SK-N-SH treated with all-trans-retinoic acid at 6 μM for 48 hours (cell line): ENCODE measurements at places on chromosomes 13 and 19.
A peak's percentile ranks its signal among the peaks of the same experiment; 100 is the strongest.

DNA sequence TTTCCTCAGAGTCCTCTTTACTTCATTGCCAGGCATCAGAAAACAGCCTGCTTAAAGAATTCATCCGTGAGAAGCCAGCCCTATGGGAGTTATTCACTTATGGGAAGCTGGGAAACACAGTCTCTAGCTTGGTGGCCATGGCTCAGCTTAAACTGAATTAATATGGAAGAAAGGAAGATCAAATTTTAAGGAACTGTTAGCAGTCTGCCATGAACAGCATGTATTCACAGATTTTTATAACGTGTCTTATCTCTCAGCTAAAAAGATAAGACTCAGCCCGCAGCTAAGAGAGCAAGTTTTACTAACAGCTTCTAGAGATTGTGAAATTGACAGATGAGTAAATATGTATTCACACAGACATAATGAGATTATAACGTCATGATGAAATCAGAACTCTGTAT, 253.7 kb upstream of the RXFP2 start:
- ATAC-seq = no peak

DNA sequence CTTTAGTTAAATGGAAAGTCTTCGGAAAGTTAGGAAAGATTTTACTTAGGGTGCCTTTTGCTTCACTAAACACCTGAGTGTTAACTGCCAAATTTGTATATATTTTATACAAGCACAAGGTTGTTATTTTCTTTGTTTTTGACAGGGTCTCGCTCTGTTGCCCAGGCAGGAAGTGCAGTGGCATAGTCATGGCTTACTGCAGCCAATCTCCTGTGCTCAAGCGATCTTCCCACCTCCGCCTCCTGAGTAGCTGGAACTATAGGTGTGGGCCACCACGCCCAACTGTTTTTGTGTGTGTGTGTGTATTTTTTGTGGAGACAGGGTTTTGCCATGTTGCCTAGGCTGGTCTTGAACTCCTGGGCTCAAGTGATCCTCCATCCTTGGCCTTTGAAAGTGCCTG, 16.2 kb downstream of the KCTD4 start:
- ATAC-seq = no peak

- no peak for ATAC-seq
Observed at GRCh38 chr19:1130771-1131717, 27.2 kb downstream of the GPX4 start.

- ATAC-seq = peak; percentile 36
Observed at GRCh38 chr13:28401303-28402056, 93.4 kb downstream of the FLT1 start.

GRCh38 chr13:31538067-31539042, 201.0 kb upstream of the RXFP2 start:
- ATAC-seq = peak; percentile 89

GRCh38 chr13:70644052-70644451, 535.8 kb upstream of the KLHL1 start:
- no peak for ATAC-seq

DNA sequence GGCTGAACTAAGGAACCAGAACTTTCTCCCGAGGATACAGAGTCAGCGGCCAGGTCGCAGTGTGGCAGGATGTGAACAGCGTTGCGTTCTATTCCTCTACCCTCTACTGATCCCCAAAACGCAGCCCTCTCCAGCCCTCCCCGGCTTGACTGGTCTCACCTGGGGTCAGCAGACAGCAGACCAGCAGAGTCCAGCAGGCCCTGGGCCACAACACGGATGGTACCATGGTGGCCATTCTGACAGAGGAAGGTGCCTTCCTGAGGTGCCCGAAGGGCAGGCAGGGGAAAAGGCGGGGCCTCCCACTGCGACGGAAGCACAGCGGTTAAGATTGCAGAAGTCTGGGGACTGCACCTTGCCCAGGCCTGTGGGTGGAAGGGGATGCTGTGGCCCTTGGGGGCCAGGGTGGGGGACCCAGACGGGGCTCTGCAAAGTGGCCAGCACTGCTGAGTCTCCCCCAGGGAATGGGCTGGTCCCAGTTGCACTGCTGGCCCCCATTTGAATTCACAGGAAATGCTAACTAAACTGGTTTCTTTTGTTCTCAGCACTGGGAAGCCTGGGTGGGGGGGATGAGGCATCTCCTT, at the start of gene ICAM3:
Gene ICAM3 (minus strand): TSS at position 245 of the 581 bp plus-strand sequence. CDS start 10 bp downstream, at position 235.
- ATAC-seq = no peak

GRCh38 chr13:48731957-48732569, 78.3 kb downstream of the CYSLTR2 start:
- ATAC-seq = peak; percentile 91

- peak; percentile 52 for ATAC-seq
Observed at GRCh38 chr13:29436291-29436690, 159.2 kb downstream of the SLC7A1 start.

DNA sequence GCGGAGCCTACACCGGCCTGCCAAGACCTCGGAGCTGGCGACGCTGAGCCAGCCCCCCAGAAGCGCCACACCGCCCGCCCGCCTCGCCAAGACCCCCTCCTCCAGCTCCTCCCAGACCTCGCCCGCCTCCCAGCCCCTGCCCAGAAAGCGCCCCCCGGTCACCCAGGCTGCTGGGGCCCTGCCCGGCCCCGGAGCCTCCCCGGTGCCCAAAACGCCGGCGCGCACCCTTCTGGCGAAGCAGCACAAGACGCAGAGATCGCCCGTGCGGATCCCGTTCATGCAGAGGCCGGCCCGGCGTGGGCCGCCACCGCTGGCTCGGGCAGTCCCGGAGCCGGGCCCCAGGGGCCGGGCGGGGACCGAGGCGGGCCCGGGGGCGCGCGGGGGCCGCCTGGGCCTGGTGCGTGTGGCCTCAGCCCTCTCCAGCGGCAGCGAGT, 10.2 kb downstream of the C19orf25 start:
- ATAC-seq = no peak

- no peak for ATAC-seq
Observed at GRCh38 chr13:94896238-94896637, 183.9 kb upstream of the SOX21 start.

- no peak for ATAC-seq
Observed at GRCh38 chr13:52361225-52361624, 44.7 kb downstream of the THSD1 start.

DNA sequence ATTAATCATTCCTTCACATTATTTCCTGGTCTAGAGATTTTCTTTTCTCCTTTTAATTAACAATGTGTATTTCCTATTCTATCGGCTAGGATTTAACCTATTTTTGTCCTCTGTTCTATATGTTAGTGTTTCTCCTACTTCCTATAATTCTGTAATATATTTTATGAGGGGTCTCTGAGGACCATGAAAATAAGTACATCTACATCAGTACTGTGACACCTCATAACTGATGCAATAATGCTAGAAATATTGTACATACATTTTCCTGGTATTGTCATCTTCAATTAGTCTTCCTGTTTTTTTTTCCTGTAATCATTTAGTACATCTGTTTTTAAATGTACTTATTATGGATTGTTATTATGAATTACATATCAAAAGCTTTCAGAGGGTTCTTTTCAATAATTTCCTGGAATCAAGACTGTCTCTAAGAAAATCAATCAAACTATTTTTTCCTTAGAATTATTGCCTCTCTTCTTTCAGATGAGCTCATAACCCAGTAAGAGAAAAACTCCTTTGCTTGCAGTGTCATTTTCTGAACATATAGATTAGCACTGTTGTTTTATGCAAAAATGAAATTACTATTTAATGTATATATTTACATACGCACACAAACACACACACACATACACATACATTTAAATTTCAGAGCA, 1004.3 kb downstream of the SLITRK5 start:
- no peak for ATAC-seq

- no peak for ATAC-seq
Observed at GRCh38 chr13:91270031-91270430, 77.5 kb upstream of the MIR17HG start.

DNA sequence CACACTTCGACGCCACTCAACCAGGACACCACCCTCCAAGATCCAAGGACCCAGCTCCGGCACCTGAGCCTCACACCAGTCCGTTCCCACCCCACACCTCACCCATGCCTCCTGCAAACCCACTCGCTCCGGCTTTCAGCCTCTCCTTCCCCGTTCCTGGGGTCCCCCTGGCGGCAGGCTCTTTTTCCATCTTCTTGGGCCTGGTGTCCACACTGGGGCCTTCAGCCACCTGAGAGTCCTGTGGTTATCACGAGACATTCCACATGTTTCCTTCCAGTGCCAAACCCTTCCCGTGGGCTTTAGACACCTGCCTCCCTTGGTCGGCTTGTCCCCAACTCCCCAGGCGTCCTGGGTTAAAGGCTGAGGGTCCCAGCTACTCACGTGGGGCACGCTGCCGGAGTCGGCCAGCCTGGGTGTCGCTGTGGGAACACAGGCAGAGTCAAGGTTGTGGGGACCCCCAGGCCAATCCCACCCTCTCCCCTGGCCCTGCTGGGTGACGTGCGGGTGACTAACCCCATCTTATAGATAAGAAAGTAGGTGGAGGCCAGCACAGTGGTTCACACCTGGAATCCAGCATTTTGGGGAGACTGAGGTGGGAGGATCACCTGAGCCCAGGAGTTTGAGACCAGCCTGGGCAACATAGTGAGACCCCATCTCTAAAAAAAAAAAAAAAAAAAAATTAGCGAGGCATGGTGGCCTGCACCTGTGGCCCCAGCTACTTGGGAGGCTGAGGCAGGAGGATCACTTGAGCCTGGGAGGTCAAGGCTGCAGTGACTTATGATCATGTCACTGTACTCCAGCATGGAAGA, 1.9 kb downstream of the JSRP1 start:
- ATAC-seq = no peak

DNA sequence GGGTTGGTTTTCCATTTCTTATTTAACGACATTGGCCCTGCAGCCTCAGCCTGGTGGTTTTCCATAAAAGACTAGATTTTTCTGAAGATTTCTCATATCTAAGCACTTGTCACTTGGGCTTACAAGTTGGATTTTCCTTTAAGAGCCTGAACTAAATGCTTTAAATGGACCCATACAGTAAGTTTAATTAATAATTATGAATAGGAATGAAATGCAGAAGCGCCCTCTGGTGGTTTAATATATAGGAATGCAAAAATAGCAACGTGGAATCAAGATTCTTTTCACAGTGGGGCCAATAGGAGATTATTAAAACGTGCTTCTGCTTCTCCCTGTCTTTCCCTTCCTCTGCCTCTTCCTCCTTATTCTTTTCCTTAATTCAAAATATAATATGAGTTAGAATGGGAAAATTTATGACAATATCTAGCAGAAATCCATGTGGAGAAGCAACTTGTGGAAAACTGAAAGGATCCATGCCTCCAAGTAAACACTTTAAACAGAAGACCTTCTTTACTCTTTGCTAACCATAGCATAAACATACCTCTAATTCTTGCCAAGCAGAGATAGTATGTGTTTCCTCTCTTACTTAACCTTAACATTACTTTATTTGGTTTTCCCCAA, 324.0 kb downstream of the GPC5 start:
- ATAC-seq = peak; percentile 61; the same call in 2 of the 3 replicates

- ATAC-seq = peak; percentile 22; the same call in 1 of the 3 replicates
Observed at GRCh38 chr19:13018035-13018914, 23.0 kb downstream of the NFIX start.

GRCh38 chr13:27619728-27620376, 477 bp downstream of the LNX2 start:
- peak; percentile 37 for ATAC-seq
